ENCODE measurements at places on chromosomes 1 and 21.

DNA sequence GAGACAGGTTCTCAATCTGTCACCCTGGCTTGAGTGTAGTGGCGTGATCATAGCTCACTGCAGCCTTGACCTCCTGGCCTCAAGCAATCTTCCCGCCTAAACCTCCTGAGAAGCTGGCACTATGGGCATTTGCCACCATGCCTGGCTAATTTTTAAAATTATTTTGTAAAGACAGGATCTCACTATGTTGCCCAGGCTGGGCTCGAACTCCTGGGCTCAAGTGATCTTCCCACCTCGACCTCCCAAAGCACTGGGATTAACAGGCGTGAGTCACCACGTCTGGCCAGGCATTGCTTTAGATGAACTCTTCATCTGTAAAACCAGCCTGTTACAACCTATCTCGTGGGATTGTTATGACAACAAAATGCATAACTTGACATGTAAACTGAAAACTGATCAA lies 2.4 kb downstream of the COA6 start:
- no peak for DNase-seq

DNA sequence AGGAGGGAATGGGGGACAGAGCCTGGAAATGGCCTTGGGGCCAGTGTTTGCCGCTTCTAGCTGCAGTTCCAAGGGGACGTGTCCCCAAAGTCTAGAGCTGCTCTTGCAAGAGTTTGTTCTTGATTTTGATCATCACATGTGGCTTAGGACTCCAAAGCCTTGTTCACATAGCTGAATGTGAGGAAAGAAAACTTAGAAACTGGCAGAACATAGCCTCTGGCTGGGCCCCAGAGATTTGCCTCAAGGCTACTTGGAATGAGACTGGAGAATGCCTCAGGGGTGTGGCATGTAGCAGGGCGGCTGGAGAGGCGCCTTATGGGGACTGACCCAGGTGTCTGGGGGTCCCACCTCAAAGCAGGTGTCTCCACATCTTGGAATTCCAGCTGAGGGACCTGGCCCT lies 2.3 kb downstream of the PDXK start:
- no peak for DNase-seq

GRCh38 chr1:112735752-112736151 lies 20.6 kb upstream of the PPM1J start:
- no peak for DNase-seq

DNA sequence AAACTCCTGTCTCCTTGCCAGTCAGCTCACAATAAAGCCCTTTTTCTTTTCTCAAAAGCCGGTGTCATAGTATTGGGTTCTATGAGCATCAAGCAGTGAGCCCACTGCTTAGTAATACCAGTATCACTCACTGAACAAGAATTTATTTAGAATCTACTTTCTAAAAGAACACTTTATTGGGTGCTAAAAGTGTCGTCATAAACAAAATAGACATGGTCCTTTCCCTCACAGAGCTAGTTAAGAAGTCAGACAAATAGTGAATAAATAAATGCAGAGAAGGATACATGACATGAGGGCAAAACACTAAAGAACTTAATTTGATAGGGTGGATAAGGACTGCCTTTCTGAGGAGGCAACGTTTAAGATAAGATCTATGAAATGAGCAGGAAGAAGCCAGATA lies 32.2 kb downstream of the EVI5 start:
- no peak for DNase-seq

- no peak for DNase-seq
Measured at GRCh38 chr21:29287383-29287782, 11.3 kb upstream of the BACH1 start.

- DNase-seq: no peak
Measured at GRCh38 chr1:167367705-167368104, 147.0 kb downstream of the POU2F1 start.

DNA sequence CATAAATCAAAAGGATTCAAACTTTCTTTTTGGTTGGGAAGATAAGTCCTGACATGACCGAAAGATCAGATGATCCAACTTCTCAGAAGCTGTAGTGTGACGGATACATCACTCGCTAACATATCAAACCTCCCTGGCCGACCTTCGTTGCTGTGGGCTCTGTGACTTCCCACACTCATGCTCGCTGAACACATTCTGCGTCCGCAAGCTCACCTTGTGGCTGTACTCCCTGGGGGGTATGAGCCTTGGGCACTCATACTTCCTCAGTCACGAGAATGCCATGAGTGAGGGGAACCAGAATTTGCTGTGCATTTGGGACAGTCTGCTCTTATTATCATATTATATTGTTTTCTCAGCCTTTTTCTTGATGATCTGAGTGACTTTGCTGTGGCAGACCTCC lies 105.4 kb downstream of the RWDD3 start:
- no peak for DNase-seq

DNA sequence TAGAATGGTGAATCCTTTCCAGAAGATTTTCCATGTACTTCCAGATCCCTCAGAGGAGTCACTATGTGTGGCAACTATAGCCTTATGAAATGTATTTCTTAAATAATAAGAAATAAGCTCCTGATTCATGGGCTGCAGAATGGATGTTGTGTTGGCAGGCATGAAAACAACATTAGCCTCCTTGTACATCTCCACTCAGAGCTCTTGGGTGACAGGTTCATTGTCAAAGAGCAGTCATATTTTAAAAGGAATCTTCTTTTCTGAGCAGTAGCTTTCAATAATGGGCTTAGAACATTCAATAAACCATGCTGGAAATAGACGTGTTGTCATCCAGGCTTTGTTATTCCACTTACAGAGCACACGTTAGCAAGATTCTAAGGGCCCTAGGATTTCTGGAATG lies 96.6 kb downstream of the CDC7 start:
- no peak for DNase-seq

GRCh38 chr1:226678701-226679100 lies 60.4 kb downstream of the ITPKB start:
- DNase-seq: no peak

GRCh38 chr1:196091397-196092135 lies 516.7 kb downstream of the KCNT2 start:
- DNase-seq: no peak

DNA sequence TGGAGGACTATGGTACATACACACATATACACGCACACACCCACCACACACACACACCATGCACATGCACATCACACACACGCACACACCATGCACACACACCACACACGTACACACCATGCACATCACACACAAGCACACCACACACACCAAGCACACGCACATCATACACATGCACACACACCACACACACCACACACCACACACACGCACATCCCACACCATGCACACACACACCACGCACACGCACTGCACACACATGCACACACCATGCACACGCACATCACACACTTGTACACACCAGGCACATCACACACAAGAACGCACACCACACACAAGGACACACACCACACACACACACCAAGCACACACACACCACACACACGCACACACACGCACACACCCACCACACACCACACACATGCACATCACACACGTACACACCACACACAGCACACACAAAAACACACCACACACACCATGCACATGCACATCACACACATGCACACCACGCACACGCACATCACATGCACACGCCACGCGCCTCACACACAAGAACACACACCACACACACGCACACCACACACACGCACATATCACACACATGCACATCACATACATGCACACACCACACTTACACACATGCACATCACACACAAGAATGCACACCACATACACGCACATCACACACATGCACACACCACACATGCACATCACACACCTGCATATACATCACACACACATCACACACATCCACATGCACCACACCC lies 9.2 kb downstream of the PDE9A start:
- DNase-seq: no peak

DNA sequence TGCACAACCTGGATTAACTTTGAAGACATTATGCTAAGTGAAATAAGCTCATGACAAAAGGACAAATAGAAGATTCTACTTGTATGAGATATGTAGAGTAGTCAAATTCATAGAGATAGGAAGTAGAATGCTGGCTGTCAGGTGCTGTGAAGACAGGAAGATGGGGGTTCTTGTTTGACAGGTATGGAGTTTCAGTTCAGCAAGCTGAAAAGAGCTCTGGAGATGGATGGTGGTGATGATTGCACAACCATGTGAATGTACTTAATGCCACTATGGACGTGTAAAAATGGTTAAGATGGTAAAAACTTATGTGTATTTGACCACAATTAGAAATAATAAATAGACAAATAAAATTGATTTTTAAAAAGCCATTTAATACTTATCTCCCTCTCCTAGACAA lies 169.8 kb upstream of the DUSP10 start:
- DNase-seq: no peak

- DNase-seq: no peak
Measured at GRCh38 chr1:234934611-234935033, 194.0 kb downstream of the TOMM20 start.

- no peak for DNase-seq
Measured at GRCh38 chr21:31254131-31254530, 89.9 kb downstream of the TIAM1 start.

DNA sequence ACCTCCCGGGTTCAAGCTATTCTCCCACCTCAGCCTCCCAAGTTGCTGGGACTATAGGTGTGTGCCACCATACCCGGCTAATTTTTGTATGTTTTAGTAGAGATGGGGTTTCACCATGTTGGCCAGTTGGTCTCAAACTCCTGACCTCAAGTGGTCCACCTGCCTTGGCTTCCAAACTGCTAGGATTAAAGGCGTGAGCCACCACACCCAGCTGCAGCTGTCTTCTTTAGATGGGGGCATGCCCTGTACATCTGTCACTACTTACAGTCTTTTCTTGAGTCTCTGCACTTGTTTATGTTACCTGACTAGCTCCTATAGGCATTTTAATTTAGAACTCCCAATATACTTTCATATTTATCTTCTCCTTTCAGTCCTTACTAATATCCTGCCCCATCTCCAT lies 64.2 kb downstream of the SELENOF start:
- no peak for DNase-seq

DNA sequence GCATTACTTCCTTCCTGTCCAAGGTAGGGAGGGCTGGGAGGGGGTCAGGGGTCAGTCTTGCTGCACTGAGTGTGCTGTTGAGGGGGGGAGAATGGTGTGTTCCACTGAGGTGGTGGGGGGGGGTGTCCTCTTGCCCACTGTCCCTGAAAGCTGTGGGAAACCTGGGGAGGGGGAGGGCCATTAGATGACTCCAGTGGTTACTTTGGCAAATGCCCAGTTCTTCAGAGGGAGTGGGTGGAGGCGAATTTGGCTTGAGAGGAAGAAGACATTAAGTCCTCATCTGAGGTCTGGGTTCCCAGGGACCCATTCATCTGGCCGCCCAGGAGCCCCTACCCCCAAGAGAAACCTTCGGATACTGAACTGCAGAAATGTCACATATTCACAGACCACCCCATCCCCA lies 36.2 kb downstream of the MEF2D start:
- no peak for DNase-seq

DNA sequence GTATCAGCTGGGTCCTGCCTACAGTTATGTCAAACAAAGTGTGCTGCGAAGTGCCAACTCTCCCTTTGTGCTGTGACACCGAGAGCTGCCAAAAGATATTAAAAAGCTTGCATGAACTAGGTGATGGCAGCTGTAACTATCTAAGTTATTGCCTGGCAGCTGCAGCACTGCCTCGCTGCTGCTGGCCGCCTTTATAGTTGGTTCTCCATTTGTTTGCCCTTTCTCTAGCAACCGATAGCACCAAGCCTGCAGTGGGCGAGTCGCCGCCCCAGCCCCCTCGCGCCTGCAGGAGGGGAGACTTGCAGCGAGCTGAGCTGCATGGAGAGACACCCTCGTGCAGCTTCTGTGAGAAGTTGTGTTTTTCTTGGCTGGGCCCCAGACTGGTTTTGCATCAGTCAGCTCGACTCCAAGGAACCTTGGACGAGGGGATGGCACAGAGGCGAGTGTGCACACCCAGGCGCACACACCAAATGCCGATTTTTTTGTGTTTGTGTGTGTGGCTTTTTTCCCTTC lies 330.6 kb downstream of the RPS6KC1 start:
- no peak for DNase-seq

- DNase-seq: no peak
Measured at GRCh38 chr1:231761747-231762541, 135.4 kb downstream of the DISC1 start.

DNA sequence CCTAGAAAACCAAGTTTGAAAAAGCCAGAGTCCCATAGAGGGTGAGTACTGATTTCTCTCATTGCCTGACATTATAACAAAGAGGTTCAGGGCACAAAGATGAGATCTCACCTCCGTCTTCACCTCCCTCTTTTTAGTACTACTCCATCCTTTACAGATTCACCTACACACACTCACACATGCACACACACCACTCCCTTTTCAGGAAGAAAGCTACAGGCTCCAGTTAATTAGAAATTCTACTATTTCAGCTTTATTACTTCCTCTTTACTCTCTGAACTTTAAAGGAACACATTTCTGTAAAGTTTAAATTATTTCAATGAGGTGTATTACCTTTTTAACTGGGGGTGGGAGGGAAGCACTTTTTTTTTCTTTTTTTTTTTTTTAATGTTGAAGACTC lies 59.6 kb upstream of the PRDX6 start:
- DNase-seq: no peak

DNA sequence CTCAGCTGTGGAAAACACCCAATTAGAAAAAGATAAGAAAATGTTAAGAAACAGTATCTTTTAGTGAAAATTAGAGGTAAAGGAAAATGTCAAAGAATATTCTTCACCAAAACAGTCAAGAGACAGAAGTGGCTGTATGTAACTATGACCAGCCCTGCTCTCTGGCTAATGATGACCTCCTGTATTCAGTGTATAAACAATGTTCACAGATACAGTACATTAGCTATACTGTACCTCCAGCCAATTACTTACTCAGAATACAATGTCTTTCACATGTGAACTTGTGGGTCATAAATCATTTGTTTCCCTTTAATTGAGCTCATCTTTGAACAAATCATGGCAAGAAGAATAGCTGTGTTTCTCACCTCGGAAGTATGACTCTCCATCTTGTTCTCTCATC lies 432.0 kb downstream of the LMO4 start:
- no peak for DNase-seq

DNA sequence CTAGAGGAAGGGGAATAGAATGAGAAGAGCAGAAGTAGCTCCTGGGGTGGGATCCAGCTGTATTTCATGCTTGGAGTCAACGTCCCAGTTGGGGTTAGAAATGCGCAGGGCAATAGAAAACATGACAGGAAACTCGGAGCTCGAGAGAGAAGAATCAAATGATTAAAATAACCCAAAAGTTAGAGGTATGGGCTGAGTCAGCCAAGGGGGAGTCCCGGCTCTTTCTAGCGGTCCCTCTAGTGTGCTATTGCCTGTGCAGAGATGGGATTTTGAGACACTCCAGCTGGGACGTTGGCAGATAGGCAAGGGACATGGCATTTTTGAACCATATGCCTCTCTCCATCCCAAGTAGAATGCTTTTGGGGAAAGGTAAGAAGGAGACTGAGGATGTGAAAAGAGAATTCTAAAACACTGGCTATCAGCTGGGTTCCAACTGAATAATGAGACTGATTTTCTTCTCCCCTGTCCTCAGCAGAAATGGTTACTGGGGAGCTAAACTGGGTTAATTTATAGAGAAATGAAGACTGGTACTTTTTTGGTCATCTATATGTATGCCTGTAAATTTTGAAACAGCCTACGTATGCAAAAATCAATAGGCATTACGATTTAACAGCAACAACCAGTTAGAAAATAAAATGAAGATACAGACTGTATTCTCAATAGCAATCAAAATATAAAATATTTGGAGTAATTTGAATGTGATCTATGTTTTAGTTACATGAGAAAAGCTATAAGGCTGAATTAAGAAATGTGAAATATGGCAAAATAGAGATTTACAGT lies 7.0 kb upstream of the VPS26C start:
- no peak for DNase-seq

GRCh38 chr21:41650526-41651145 lies 116.2 kb downstream of the RIPK4 start:
- DNase-seq: no peak

GRCh38 chr1:226525750-226526149 lies 22.8 kb upstream of the STUM start:
- no peak for DNase-seq

All from activated naive CD4-positive, alpha-beta T cell (primary cell).